RKO (cell line): ENCODE measurements at places on chromosomes 6 and 20.

GRCh38 chr6:112639391-112639831 lies 292.3 kb downstream of the RFPL4B start:
- DNase-seq, result no peak

GRCh38 chr6:24759718-24760117 lies 15.0 kb upstream of the GMNN start:
- no peak for DNase-seq

GRCh38 chr6:11214084-11214833 lies 18.2 kb downstream of the NEDD9 start:
- no peak for DNase-seq

- no peak for DNase-seq
These were observed 17.2 kb downstream of the CTNNBL1 start for GRCh38 chr20:37711001-37711400.

GRCh38 chr6:161543684-161544309 lies 269.9 kb upstream of the AGPAT4 start:
- DNase-seq, result no peak

GRCh38 chr20:39825950-39826349 lies 863.1 kb downstream of the MAFB start:
- DNase-seq, result no peak

GRCh38 chr6:36975231-36976006 lies 10.6 kb downstream of the MTCH1 start:
- DNase-seq, result no peak

GRCh38 chr6:37489697-37490336 lies 9.9 kb downstream of the CCDC167 start:
- DNase-seq, result no peak
